ENCODE measurements at places on chromosomes 12 and 14. TPM values are rescaled to one million over a fixed set of nuclear protein-coding genes. Genes with fewer than 3 reads are reported as not detected.

FOXN4 gene
- not detected for total RNA-seq

VDR gene
- 1.3 TPM for total RNA-seq

PIANP gene
- 2.9 TPM for total RNA-seq

ALG10B gene
- total RNA-seq: 2.0 TPM

NOS1 gene
- total RNA-seq: not detected

ZFHX2 gene
- 0.49 TPM for total RNA-seq

KRT77 gene
- total RNA-seq: not detected

RITA1 gene
- 35.0 TPM for total RNA-seq

PIK3C2G gene
- not detected for total RNA-seq

NR1H4 gene
- 1.0 TPM for total RNA-seq

KLHDC1 gene
- total RNA-seq: 0.38 TPM

KRT78 gene
- total RNA-seq: not detected

CELA1 gene
- total RNA-seq: not detected

EML1 gene
- total RNA-seq: 8.6 TPM

All from mesangial cell (primary cell).